Endothelial cell of umbilical vein (primary cell): ENCODE measurements at places on chromosomes 3 and 15. TPM values are rescaled to one million over a fixed set of nuclear protein-coding genes. Genes with fewer than 3 reads are reported as not detected.

DNA sequence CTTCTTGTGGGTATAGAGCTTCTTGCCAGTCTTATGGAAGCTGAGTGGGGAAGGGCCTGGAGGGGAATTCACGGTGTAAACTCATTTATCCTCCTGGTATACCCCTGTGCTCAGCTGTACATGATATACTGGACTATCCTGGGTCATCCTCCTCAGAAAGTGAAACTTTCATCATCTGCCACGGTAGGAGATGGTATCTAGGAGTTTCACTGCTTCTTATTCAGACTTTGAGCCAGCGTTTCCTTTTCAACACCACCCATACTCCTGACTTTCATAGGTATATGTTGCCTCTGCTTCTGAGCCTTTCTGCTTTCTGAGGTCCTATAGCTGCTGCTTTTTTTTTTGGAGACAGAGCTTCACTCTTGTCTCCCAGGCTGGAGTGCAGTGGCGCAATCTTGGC, 15.6 kb downstream of the SENP5 start:
- DNase-seq = no peak
- no peak overlapping the region for H3K4me3 ChIP-seq
- no peaks in the 10 kb centered on the region for H3K27me3 ChIP-seq
- no peak overlapping the region for H3K27ac ChIP-seq

GRCh38 chr3:180932819-180933218, 20.3 kb downstream of the FXR1 start:
- DNase-seq = no peak
- H3K36me3 ChIP-seq = peaks cover 5% of the 10 kb centered on the region
- H3K4me3 ChIP-seq = no peak overlapping the region
- H3K27ac ChIP-seq = no peak overlapping the region

DNA sequence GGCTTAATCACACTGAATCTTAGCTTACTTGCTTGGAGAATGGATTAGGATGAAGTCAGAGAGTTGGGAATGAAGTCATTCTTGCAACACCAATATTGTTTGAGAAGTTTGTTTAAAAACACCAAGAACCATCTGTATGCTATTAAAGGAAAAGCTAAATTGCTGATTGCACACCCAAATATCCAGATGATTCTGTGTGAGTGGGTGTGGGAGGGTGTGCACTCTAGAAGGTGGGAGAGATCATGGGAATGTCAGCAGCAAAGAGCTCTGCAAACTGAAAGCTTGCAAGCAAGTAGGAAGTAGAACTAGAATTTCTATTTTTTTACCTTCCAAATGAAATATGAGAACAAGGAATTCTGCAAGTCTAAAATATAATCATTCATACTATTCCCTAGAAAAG, 364.9 kb downstream of the NR2F2 start:
- no peak overlapping the region for H3K4me3 ChIP-seq
- no peaks in the 10 kb centered on the region for H3K36me3 ChIP-seq
- no peaks in the 10 kb centered on the region for H3K4me1 ChIP-seq
- no peak overlapping the region for H3K27ac ChIP-seq
- H3K27me3 ChIP-seq = no peaks in the 10 kb centered on the region

DNA sequence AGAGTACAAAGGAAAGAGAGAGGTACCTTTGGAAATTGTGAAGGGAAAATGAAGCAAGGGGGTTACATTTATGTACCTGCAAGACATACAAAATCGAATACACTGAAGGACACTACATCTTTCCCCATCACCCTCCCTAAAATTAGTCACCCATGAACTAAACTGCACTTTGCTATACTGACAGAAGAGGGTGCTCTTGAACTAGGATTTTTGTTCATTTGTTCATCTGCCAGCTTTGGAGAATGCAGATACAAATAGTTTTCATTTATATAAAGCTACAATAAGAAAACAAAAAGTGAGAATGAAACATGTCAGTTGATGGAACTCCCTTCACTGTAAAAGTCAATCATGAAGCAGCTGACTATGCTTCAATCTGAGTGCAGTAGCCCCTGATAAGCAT, 55.7 kb downstream of the PCCB start:
- no peaks in the 10 kb centered on the region for H3K36me3 ChIP-seq
- peak; percentile 61 for DNase-seq
- no peak overlapping the region for H3K27ac ChIP-seq
- no peaks in the 10 kb centered on the region for H3K27me3 ChIP-seq

DNA sequence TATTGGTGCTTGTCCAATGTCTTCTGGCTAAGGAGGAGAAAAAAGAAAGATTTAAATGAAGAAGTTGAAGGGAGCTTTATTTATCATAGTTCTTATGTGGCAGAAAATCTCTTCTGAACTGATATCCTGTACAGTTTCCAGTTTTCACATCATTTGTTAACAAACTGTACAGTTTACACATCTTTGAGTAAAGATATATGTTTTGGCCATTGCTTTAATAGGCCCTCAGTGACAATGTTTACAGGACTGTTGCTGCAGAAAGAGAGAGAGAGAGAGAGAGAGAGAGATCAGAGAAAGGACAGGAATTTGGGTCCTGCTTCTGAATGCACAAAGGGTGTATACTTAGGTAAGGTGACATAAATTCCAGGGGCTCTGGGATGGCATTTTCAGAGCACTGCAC, 188.3 kb downstream of the NR1D2 start:
- H3K4me3 ChIP-seq = no peak overlapping the region
- no peak overlapping the region for H3K27ac ChIP-seq
- DNase-seq = no peak
- H3K36me3 ChIP-seq = no peaks in the 10 kb centered on the region
- no peaks in the 10 kb centered on the region for H3K27me3 ChIP-seq
- H3K4me1 ChIP-seq = no peaks in the 10 kb centered on the region

GRCh38 chr3:111861391-111861790, 2.3 kb downstream of the PHLDB2 start:
- H3K4me1 ChIP-seq = peaks cover 54% of the 10 kb centered on the region
- H3K4me3 ChIP-seq = peak overlapping the region; percentile 95
- peak overlapping the region; percentile 98 for H3K27ac ChIP-seq

GRCh38 chr15:100078511-100079220, 263.1 kb downstream of the ADAMTS17 start:
- no peak for DNase-seq
- H3K4me3 ChIP-seq = no peak overlapping the region
- H3K4me1 ChIP-seq = no peaks in the 10 kb centered on the region
- no peaks in the 10 kb centered on the region for H3K27me3 ChIP-seq

GRCh38 chr3:196558476-196558875, 9.9 kb downstream of the WDR53 start:
- no peak for DNase-seq
- no peak overlapping the region for H3K4me3 ChIP-seq
- H3K36me3 ChIP-seq = peaks cover 5% of the 10 kb centered on the region
- H3K27ac ChIP-seq = no peak overlapping the region
- peaks cover 23% of the 10 kb centered on the region for H3K4me1 ChIP-seq
- no peaks in the 10 kb centered on the region for H3K27me3 ChIP-seq

GRCh38 chr3:105040026-105040622, 326.6 kb upstream of the ALCAM start:
- H3K36me3 ChIP-seq = no peaks in the 10 kb centered on the region
- no peak overlapping the region for H3K27ac ChIP-seq
- DNase-seq = peak; percentile 81
- no peak overlapping the region for H3K4me3 ChIP-seq
- peaks cover 2% of the 10 kb centered on the region for H3K27me3 ChIP-seq

GRCh38 chr15:43913026-43913780, 86.4 kb downstream of the WDR76 start:
- peaks cover 38% of the 10 kb centered on the region for H3K4me1 ChIP-seq
- H3K36me3 ChIP-seq = peaks cover 5% of the 10 kb centered on the region
- no peaks in the 10 kb centered on the region for H3K27me3 ChIP-seq
- H3K27ac ChIP-seq = peak overlapping the region; percentile 89

- no peak for DNase-seq
- no peaks in the 10 kb centered on the region for H3K4me1 ChIP-seq
- H3K4me3 ChIP-seq = no peak overlapping the region
These were observed 16.9 kb downstream of the CEP19 start for GRCh38 chr3:196694941-196695848.

DNA sequence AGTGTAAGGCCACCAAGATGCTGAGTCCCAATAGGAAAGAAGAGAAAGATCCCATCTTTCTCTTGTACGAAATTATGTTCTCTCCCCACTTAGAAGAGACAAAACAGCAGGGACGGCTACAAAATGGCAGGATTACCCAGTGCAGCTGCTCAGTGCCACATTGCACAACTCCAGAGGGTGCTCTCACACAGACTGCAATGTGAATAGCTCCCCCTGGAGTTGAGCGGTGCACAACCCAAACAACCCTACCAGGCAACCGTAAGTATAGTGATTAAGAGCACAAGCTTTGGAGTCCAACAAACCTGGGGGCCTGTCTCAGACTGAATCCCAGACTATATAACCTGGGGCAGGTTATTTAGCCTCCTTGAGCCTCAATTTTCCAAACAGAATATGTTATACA, 3.1 kb upstream of the BHLHE40 start:
- H3K4me3 ChIP-seq = no peak overlapping the region
- no peaks in the 10 kb centered on the region for H3K27me3 ChIP-seq
- peaks cover 20% of the 10 kb centered on the region for H3K4me1 ChIP-seq
- no peaks in the 10 kb centered on the region for H3K36me3 ChIP-seq

GRCh38 chr3:120160050-120160449, 65.8 kb upstream of the GSK3B start:
- no peaks in the 10 kb centered on the region for H3K4me1 ChIP-seq
- H3K36me3 ChIP-seq = no peaks in the 10 kb centered on the region
- DNase-seq = no peak
- H3K27me3 ChIP-seq = peaks cover 3% of the 10 kb centered on the region
- no peak overlapping the region for H3K4me3 ChIP-seq

DNA sequence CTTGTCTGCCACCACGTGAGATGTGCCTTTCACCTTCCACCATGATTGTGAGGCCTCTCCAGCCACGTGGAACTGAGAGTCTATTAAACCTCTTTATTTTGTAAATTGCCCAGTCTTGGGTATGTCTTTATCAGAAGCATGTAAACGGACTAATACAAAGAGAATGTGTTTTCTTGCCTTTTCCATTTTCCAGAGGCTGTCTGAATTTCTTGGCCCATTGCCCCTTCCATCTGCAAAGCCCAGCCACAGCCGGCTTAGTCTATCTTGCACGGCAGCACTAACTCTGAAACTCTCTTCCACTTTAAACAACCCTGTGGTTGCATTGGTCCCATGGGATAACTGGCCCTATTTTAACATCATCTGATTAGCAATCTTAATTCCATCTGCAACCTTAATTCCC, 215.3 kb downstream of the LRTM1 start:
- no peak overlapping the region for H3K27ac ChIP-seq
- no peak overlapping the region for H3K4me3 ChIP-seq
- no peaks in the 10 kb centered on the region for H3K4me1 ChIP-seq
- no peaks in the 10 kb centered on the region for H3K27me3 ChIP-seq

DNA sequence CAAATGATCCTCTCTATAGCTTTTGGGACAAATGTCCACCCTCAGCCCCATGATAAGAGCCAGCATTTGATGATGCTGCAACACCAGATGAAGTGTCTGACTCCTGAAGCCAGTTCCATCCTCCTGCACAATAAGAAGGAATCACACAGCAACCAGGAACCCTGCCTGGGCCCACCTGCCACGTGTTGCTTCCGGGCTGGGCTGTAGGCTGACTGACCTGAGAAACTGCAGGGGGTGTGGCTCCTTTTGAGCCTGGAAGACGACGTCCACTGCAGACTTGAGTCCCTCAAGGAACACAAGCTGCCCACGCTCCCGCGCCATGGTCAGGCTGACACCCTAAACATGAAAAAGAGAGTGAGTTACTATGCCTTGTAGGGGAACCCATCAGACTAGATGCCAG, 9.4 kb downstream of the ELP6 start:
- no peak overlapping the region for H3K27ac ChIP-seq
- DNase-seq = no peak
- no peaks in the 10 kb centered on the region for H3K27me3 ChIP-seq
- H3K4me3 ChIP-seq = no peak overlapping the region
- H3K36me3 ChIP-seq = peaks cover 13% of the 10 kb centered on the region

- no peak overlapping the region for H3K4me3 ChIP-seq
- no peaks in the 10 kb centered on the region for H3K36me3 ChIP-seq
- DNase-seq = no peak
- no peak overlapping the region for H3K27ac ChIP-seq
- no peaks in the 10 kb centered on the region for H3K4me1 ChIP-seq
- peaks cover 4% of the 10 kb centered on the region for H3K27me3 ChIP-seq
These were observed 21.3 kb downstream of the COLQ start for GRCh38 chr3:15500107-15500724.

- peak; percentile 48 for DNase-seq
- H3K36me3 ChIP-seq = no peaks in the 10 kb centered on the region
- no peak overlapping the region for H3K27ac ChIP-seq
These were observed 77.5 kb downstream of the RPL22L1 start for GRCh38 chr3:170792471-170792870.

DNA sequence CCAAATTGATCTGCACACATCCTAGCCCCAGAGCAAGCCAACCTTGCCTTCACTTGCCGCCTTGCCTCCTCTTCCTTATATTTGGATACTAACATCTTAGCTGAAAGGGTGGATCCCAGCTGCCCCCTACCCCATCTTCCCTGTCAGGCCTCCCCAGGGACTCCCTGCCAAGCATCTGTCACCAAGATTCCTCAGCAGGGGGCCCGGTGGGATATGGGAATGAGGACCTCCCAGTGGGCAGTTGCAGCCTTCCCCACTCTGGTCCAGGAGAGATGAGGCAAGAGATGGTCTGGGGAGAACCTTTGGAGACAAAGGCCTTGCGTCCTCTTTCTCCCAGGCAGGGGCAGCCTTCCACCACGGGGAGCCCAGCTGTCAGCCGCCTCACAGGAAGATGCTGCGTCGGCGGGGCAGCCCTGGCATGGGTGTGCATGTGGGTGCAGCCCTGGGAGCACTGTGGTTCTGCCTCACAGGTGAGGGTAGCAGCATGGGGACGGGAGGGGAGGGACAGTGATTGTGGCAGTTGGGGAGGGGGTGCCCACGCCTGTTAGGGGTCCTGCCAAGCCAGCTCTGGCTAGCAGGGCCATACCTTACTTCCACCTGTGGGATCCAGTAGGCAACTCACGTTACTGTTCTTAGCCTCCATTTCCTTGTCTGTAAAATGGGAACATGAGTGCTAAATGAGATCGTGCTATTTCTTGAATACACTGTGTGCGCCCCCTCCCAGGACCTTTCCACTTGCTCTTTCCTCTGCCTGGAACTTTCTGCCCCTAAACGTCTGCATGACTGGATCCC, 15.3 kb downstream of the CD276 start:
- H3K4me1 ChIP-seq = peaks cover 21% of the 10 kb centered on the region
- H3K27me3 ChIP-seq = no peaks in the 10 kb centered on the region
- no peak overlapping the region for H3K27ac ChIP-seq
- peaks cover 5% of the 10 kb centered on the region for H3K36me3 ChIP-seq
- DNase-seq = no peak

Gene PCSK6
- 0.69 and 0.72 TPM in 2 replicates for total RNA-seq

Gene DPPA2
- total RNA-seq = not detected in 2 replicates

Gene RBPMS2
- total RNA-seq = 7.6 and 7.8 TPM in 2 replicates

Gene NRG4
- total RNA-seq = not detected in 2 replicates

Gene TLNRD1
- 33.0 and 33.2 TPM in 2 replicates for total RNA-seq

Gene SUCNR1
- not detected in 2 replicates for total RNA-seq

Gene IL17RD
- 0.93 and 0.97 TPM in 2 replicates for total RNA-seq

Gene PIERCE2
- total RNA-seq = 1.9 and 2.3 TPM in 2 replicates

Gene RLBP1
- not detected in 2 replicates for total RNA-seq

Gene NDN
- 19.0 and 19.2 TPM in 2 replicates for total RNA-seq

Gene HIGD2B
- not detected in 2 replicates for total RNA-seq

Gene GREM1
- total RNA-seq = 0.44 TPM in 1 of 2 replicates, not detected in the other
